ENCODE measurements at places on chromosomes 2 and 18.

GRCh38 chr18:13436576-13436975 lies 218.0 kb downstream of the LDLRAD4 start:
- no peak for DNase-seq

- no peak for DNase-seq
Observed at GRCh38 chr2:235319095-235319494, 174.7 kb upstream of the AGAP1 start.

GRCh38 chr2:240983361-240983995 lies 14.9 kb upstream of the SNED1 start:
- peak; percentile 18 for DNase-seq

GRCh38 chr2:43210467-43211303 lies 15.7 kb downstream of the ZFP36L2 start:
- no peak for DNase-seq

GRCh38 chr2:111975053-111975552 lies 76.7 kb downstream of the MERTK start:
- no peak for DNase-seq

DNA sequence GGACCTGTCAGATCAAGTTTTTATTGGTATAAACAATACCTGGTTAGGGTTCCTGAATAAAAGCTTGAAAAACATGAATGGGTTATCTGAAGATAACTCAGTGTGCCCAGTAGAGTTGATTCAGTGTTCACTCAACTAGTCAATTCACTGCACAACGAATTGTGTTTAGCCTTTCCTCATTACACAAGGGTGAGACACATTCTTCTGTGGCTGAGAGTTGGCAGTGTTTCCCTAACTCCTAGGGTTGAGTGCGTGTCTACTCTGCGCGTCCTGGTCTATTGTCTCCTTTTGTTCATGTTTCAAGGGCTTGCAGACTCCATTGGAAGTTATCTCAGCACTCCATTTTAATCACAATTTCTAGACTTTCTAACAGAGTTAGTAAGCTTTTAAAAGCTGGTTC lies 32.8 kb upstream of the TMEM178A start:
- no peak for DNase-seq
